ENCODE measurements at places on chromosomes 11 and 22.

DNA sequence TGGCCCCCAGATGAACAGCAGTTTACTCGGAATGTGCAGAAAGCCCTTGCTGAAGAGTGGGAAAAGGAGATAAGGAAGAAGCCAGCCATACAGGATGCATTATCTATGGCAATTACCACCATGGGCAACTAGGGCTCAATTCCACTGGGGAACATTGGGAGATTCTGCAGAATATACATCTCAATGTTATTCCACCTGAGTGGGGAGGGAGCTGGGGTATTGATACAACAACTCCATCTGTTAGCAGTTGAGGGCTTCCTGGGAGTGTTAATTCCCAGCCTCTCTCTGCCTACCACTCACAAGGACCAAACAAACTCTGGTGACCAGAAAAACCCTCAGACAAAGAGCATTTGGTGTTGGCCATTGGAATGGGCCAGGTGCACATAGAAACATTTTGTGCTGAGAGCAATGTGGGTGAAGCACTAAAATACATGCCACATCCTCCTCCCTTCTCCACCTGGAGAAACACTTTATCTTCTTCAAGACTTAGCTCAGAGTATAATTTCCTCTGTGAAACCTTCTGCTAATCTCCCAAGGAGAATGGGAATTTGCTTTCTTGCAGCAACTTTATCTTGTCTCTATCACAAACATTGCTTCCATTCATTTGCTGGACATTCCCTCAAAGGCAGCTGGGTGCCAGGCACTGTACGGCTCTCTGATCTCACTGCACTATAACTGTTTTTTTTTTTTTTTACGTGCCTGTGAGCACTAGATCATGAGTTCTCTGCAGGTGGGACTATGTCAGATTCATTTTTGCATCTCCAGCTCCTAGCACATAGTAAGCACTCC, 292.2 kb downstream of the MN1 start:
- DNase-seq: no peak

- no peak for DNase-seq
Observed at GRCh38 chr11:57905439-57905838, 118.2 kb upstream of the OR9Q1 start.

DNA sequence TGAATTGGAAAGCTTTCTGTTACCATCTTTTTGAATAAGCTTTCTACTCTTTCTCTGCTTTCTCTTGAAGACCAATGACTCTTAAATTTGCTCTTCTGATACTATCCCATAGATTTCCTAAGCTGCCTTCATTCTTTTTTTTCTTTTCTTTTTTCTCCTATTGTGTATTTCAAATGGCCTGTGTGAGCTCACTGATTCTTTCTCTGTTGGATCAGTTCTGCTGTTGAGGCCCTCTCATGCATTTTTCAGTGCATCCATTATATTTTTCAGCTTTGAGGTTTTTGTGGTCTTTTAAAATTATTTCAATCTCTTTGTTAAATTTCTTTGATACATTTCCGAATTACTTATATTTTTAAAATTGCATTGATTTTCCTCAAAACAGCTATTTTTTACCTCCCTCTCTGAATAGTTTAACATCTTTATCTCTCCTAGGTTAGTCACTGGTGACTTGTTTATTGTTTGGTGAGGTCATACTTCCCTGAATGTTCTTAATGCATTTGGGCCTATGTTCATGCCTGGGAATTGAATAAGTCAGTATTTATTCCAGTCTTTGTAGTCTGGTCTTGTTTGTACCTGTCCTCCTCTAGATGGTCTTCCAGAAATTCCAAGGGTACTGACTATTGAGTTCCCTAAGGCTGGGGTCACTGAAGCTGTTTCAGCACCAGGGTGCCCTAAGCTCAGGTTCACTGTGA, 110.6 kb upstream of the SERPIND1 start:
- DNase-seq: no peak

GRCh38 chr11:127056338-127056971, 55.9 kb upstream of the KIRREL3 start:
- no peak for DNase-seq

- DNase-seq: no peak
Observed at GRCh38 chr11:123457187-123457770, 27.2 kb downstream of the GRAMD1B start.

DNA sequence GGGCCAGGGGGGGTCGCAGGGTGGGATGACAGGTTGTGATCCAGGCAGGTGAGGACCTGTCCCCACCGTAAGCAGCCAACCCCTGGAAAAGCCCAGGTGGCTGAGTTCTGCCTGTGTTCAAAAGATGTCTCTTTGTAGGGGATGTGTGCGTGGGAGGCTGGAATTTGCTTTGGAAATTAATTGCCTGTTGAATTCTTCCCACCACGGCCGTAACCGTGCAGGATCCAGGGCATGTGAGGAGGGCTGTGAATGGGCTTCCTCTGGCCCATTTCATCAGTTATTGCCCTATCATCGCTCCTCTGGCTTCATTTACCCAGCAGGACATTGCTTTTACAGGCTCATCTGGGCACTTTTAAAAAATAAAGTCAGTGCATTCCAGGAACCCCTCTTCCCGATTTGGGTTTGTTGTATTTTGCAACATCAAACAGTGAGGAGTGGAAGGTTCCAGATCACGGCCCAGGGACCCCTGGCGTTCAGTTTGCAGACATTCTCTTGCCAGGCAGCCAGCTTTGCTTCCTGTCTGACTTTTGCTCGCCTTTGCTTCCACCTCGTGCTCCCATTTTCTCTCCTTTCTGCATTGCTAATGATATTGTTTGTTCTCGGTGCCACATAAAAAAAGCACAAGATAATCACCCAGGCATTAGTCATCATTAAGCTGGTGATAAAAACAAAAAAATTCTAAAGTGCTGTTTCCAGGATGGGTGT, 1306.6 kb downstream of the BRD1 start:
- DNase-seq: no peak

- DNase-seq: no peak
Observed at GRCh38 chr11:36165621-36166397, 123.4 kb downstream of the COMMD9 start.

Data from right hindlimb (tissue), 1 donor.